ENCODE measurements at places on chromosomes 11 and 22.

DNA sequence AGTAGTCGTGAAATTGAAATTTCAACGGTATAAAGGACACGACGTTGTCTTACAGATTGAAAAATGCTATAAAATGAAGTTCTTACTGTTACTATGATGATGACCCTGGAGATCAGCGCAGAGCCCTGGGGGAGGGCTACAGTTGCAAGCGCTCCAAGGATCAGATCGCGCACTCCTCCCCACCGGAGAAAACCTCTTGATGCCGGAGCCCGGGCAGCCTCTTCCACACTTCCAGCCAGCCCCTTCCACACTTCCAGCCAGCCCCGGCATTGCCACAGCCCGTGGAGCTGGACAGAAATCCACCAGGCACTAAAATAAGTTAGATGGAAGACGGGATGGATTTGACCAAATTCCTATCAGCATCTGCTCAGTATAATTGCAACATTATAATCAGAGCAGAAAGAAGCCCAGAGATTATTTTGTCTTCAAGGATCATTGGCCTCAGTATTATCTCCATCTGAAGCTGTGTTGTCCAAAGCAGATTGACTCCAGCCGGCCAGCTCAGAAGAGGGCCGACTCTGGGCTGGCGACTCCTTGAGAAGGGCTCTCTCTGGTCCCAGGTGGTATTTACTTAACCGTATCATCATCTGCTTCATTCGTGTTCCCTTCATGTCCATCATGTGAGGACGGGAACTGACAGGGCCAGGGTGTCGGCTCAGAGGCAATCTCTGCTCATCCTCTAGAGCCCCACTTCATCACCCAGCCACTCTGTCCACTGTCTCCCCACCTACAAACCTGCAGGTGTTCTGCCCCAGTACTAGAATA lies 777 bp upstream of the MICAL3 start:
- DNase-seq, result no peak

GRCh38 chr22:37806409-37807333 lies 1.1 kb upstream of the GCAT start:
- no peak for DNase-seq

- DNase-seq, result no peak
These were observed 5.1 kb downstream of the MRGPRF start for GRCh38 chr11:69007975-69008381.

GRCh38 chr11:69137151-69137844 lies 18.4 kb upstream of the SMIM38 start:
- no peak for DNase-seq

- DNase-seq, result no peak
These were observed 32.7 kb downstream of the P4HA3 start for GRCh38 chr11:74278721-74279161.

- no peak for DNase-seq
These were observed 7.0 kb downstream of the TIMM10B start for GRCh38 chr11:6488342-6488741.

- no peak for DNase-seq
These were observed 65.2 kb upstream of the CNTN5 start for GRCh38 chr11:98955551-98955950.

DNA sequence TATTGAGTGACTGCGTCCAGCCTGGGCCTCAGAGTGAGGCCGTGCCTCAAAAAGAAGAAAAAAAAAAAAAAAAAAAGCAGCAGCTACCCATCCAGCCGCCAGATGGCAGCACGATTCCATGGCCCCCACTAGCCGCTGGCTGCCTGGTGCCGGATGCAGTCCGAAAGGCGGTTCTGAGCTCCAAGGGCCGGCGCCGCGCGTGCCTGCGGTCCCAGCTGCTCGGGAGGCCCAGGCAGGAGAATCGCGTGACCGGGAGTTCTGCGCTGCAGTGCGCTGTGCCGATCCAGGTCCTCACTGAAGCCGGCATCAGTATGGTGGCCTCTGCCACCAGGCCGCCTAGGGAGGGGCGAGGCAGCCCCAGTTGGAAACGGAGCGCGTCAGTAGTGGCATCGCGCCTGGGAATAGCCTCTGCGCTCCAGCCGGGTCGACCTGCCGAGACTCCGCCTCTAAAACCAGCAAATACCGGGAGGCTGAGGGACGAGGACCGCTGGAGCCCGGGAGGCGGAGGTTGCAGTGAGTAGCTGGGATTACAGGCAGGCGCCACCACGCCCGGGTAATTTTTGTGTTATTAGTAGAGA lies 19.3 kb downstream of the SCARF2 start:
- peak; percentile 72 for DNase-seq

GRCh38 chr11:37306563-37306962 lies 708.5 kb upstream of the RAG2 start:
- DNase-seq, result no peak

- DNase-seq, result no peak
These were observed 918 bp upstream of the CAPN5 start for GRCh38 chr11:77065878-77066228.

GRCh38 chr11:76380159-76380976 lies 564 bp downstream of the THAP12 start:
- peak; percentile 57 for DNase-seq

DNA sequence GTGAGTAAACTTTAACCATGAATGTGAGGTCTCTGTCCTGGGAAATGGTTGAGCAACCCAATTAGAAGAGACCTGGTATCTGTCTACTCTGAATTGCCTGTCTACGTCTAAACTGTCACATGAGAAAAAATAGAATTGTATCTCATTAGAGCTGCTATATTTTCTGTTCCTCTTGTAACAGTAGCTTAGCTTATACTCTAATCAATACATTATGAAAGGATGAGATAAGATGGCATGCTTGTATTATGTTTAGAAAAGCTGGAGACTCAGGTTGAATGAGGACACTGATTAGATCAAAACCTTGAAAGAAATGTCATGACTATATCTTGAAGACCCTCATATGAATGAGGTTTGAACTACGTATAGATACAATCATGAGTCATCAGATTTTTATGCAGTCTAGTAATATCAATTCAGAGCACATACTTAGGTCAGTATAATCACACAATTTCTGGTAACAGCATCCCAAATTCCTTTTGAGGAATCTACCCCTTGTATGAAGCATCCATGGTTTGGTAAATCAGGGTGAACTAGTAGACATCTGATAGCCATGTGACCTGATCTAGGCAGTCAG lies 561.5 kb upstream of the CHORDC1 start:
- DNase-seq, result no peak

- no peak for DNase-seq
These were observed 5.2 kb downstream of the SLC25A17 start for GRCh38 chr22:40813912-40814315.

- DNase-seq, result no peak
These were observed 46.4 kb downstream of the DCDC1 start for GRCh38 chr11:31323145-31323544.

- no peak for DNase-seq
These were observed 12.6 kb downstream of the ARHGAP8 start for GRCh38 chr22:44764974-44765373.

GRCh38 chr22:45997077-45997776 lies 20.3 kb upstream of the WNT7B start:
- DNase-seq, result no peak

- DNase-seq, result peak; percentile 35
These were observed 14.5 kb upstream of the MB start for GRCh38 chr22:35631597-35631996.

Measured in T-helper 1 cell (primary cell).